Jurkat, Clone E6-1 (cell line): ENCODE measurements at places on chromosomes 12 and 14.

- DNase-seq, result no peak
Observed at GRCh38 chr14:88791629-88792472, 902 bp downstream of the EML5 start.

- DNase-seq, result no peak
Observed at GRCh38 chr12:98409548-98409947, 105.8 kb upstream of the TMPO start.

DNA sequence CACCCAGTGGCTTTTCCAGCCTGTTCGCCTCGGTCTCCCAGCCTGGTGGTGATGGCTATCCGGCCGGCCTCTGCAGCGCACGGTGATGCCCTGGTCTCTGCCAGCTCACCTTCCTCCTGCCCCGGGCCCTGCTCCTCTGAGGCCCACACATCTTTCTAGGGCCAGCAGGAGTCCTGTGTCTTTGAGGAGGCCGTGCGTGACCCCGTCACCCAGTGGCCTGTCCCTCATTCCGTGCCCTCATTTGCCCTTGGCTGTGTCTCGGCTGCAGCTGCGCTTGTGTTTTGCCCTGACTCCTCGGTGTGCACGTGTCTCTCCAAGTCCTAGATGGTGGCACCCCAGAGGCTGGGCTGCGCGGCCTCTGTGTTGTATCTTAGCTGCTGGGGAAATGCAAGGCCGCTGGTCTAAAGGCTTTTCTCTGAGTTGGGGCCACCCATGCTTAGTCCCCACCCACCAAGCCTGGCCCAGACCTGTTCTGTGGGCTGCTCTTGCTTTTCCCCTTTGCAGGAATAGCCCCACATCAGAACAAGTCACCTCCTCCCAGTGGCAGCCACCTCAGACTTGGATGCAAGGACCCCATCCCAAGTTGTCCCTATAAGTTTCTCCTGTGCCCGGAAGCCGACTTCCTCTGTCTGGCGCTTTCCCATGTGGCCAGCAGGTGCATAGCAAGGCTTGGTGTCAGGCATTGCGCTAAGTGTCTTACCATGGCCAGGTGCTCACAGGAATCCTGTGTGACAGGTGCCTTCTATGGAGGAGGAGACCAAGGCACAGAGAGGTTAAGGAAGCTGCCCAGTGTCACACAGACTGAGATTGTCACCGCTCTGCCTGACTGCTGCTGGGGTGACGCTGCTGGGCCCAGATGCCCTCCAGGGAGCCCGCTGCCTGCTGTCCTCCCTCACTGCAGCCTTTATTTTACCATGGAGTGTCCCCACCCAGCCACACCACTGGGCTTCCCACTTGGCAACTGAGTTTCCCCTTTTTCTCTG is 64.5 kb downstream of the TSPAN9 start:
- DNase-seq, result no peak

DNA sequence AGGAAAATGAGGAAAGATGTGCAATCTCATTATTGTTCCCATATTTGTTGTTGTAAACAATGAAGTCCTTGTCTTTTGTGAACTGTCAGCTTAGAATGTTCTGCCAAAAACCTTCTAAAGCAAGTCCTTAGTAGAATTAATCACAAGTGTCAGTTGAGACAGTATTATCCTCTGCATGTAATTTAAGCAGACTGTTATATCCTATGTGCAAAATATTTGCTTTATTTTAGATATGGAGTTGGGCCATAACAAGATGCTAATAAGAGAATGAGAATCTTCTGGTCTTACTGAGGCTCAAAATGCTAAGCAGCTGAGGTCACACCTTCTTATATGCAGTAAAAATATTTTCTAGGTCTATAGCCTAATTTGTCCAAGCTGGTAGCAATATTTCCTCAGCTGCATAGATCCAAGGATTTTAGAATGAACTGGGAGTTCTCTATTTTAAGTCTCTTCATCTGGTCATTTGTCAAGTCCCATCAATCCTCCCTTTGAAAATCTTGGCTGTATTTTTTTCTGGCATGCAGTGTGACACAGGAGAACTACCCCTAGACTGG is 222.3 kb upstream of the NAV3 start:
- DNase-seq, result no peak

DNA sequence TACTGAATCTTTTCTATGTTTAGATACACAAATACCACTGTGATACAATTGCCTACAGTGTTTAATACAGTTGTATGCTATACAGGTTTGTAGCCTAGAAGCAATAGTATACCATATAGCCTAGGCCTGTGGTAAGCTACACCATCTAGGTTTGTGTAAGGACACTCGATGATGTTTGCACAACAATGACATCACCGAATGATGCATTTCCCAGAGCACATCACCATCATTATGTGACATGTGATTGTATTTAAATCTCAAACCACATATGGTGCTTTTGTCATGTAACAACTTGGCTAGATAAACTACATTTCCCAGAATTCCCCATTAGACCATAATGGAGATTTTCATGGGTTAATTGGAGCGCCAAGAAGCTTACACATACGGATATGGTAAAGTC is 128.4 kb upstream of the CPNE8 start:
- DNase-seq, result no peak

- DNase-seq, result no peak
Observed at GRCh38 chr14:100778526-100778882, 47.4 kb upstream of the MEG3 start.

GRCh38 chr12:122691566-122691965 is 11.6 kb downstream of the HCAR2 start:
- DNase-seq, result no peak

DNA sequence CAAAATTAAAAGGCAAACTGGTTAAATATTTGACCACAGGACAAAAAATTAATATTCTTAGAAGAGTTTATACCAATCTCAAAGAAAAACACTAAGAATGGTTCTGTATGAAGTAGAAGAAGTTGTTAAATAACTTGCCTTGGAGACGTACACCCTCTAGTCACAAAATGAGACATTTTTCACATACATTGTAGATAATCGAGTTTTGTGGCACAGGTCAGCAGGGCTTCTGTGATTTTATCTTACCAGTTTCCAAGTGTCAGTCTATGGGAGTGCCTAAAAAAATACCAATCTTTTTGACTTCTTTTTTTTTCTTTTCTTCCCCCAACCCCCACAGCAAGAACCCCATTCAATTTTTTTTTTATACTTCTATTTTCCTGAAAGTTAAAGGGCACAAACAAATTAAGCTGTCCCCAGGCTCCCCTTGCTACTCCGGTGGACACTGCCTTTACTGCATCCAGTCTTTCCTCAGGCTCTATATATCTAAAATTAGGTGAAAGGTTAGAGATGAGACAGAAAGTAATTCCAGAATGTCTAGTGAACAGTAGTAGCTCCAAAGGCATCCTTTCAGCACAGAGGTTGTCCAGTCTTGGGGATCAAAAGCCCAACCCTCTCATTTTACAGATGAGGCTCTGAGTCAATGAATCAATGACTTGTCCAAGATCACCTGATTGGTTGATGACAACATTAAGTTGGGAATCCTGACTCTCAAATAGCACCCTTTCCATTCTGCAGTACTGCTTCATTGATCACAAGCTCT is 6.2 kb downstream of the LIMA1 start:
- no peak for DNase-seq

- no peak for DNase-seq
Observed at GRCh38 chr14:98323836-98324235, 948.2 kb downstream of the BCL11B start.

GRCh38 chr14:77053046-77053841 is 24.7 kb upstream of the IRF2BPL start:
- peak; percentile 78 for DNase-seq

GRCh38 chr12:71780237-71780822 is 25.7 kb downstream of the RAB21 start:
- peak; percentile 27 for DNase-seq

- no peak for DNase-seq
Observed at GRCh38 chr14:23785208-23785607, 149.0 kb downstream of the DHRS2 start.

- no peak for DNase-seq
Observed at GRCh38 chr12:89072294-89073026, 279.8 kb downstream of the DUSP6 start.

GRCh38 chr12:48815126-48816110 is 2.9 kb upstream of the CACNB3 start:
- peak; percentile 65 for DNase-seq

DNA sequence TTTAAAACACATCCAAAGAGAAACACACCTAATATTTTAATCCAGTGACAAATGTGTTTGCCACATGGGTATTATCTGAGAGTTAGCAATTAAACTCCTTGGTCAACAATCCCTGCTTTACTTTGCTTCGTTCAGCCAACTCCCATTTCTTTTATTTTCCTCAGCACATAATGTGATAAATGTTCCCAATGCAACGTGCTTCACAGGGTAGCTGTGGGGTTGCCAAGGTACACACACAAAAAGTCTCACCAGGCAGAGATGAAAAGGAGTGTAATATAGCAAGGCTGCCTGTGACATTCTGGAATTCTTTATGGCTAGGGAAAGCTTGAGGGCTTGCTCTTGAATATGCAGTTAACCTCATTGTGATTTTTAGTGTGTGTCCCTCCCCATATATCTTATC is 208.0 kb upstream of the DIO2 start:
- DNase-seq, result no peak

DNA sequence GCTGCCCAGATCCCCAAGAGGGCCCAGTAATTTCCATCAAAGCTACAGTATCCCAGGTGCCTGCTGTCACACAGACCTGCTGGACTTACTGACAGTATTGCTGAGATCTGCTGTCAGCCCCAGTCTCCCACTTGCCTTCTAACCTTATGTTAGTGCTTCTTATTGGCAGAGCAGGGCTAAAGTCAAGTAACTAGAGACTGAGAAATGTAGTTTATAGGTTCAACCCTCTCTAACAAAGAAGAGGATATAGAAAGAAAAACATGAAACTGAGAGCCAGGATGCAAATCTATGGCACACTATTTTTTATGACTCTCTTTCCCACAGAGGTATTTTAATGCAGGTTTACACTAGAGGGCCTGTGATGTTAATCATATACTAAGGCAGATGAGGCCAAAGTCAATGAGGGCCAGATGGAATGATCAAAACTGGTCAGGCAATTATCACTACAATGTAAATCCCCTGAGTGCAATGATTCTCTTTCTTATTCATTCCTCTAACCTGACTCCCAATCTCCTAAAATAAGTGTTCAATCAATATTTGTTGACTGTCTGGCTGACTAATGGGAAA is 781.9 kb downstream of the VRK1 start:
- DNase-seq, result no peak
